ENCODE measurements at places on chromosomes 12 and 14.

DNA sequence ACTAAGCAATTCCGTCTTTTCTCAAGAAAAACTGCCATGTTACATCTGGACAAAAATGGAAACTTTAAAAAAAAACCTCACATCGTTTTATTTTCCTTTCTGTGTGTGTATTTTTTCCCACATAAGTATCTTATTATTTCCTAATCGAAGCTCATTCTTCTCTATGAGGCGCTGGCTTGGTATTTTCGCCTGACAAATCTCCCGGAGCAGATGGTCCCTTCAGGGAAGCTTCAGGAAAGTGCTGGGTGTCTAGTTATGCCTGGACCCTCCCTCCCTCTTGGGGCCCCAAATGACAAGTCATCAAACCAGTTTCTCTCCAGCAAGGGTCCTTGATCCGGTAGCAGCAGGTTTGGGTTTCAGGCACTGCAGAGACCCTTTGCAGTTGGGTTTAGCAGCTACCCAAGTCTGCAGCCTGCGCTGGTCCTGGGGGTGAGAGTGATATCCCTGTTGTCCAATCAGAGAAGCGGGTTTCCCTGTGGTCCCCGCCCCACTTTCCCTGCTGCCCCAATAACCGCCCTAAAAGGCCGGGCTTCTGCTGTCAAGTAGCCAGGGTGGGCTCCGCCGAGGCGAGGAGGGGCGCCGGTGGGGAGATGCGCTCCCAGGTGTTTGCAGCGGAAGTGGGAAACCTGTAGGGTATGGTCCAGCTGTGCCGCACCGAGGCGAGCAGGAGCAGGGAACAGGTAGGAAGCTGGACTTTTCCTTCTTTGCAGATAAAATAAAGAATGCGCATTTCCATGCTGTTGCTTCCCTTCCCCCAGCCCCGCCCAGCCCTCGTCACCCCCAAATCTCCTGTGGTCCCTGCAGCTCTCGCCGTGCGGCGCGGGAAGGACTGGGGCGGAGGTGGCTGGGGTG, at the start of gene CNTN1:
CNTN1 (plus strand) TSS at position 527 of the 852 bp plus-strand sequence.
- peak; percentile 21 for DNase-seq

- no peak for DNase-seq
These were observed 66.3 kb downstream of the SCARB1 start for GRCh38 chr12:124797321-124797720.

GRCh38 chr14:67331368-67332125, 28.1 kb downstream of the ATP6V1D start:
- DNase-seq: no peak

GRCh38 chr12:24741216-24741615, 207.7 kb downstream of the BCAT1 start:
- no peak for DNase-seq

GRCh38 chr14:96757456-96757855, 39.7 kb upstream of the VRK1 start:
- DNase-seq: no peak

- DNase-seq: no peak
These were observed 28.2 kb upstream of the RASSF3 start for GRCh38 chr12:64582114-64582513.

- no peak for DNase-seq
These were observed 124.2 kb downstream of the C12orf75 start for GRCh38 chr12:105454688-105455087.

GRCh38 chr12:106867651-106868050, 88.1 kb upstream of the TMEM263 start:
- DNase-seq: no peak

- DNase-seq: no peak
These were observed 1.3 kb upstream of the TGM1 start for GRCh38 chr14:24264298-24264697.

DNA sequence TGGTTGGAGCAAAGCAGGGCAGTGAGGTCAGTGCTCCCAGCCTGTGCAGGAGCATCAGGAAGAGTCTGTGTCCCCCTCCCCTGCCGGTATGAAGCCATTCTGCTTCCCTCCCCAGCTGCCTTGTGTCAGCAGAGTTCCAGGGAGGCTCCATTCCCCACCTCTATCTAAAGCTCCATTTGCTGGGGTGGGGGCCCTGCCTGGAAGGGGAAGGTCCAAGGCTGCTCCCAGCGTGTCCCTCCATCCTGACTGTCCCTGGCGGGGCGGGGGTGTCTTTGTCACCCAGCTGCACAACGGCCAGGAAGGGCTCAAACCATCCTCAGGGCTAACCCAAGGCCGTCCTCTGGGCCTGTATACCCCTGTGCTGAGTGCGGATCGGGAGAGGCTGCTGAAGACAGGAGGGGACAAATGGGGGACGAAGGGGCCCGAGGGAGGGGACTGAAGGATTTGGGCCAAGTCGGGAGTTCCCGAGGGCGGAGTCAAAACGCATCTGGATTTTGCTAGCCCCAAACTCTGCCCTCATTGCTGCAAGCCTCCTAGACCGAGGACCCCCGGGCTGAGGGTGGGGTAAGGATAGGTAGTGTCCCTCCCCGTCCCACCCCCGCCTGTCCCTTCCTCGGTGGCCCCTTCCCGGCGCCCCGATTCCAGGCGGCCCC, 748 bp upstream of the ACVRL1 start:
- DNase-seq: no peak

GRCh38 chr14:35435177-35435576, 30.6 kb upstream of the NFKBIA start:
- no peak for DNase-seq

DNA sequence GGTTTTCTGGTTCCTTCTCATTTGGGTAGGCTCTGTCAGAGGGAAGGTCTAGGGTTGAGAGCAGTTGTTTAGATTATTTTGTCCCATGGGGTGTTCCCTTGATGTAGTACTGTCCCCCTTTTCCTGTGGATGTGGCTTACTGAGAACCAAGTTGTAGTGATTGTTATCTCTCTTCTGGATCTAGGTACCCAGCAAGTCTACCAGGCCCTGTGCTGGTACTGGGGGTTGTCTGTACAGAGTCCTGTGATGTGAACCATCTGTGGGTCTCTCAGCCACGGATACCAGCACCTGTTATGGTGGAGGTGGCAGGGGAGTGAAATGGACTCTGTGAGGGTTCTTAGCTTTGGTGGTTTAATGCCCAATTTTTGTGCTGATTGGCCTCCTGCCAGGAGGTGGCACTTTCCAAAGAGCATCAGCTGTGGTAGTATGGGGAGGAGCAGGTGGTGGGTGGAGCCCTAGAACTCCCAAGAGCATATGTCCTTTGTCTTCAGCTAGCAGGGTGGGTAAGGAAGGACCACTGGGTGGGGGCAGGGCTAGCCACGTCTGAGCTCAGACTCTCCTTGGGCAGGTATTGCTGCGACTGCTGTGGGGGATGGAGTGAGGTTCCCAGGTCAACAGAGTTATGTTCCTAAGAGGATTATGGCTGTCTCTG, 179.3 kb upstream of the BTG1 start:
- no peak for DNase-seq

GRCh38 chr12:31408763-31409162, 82.8 kb upstream of the SINHCAF start:
- DNase-seq: no peak

DNA sequence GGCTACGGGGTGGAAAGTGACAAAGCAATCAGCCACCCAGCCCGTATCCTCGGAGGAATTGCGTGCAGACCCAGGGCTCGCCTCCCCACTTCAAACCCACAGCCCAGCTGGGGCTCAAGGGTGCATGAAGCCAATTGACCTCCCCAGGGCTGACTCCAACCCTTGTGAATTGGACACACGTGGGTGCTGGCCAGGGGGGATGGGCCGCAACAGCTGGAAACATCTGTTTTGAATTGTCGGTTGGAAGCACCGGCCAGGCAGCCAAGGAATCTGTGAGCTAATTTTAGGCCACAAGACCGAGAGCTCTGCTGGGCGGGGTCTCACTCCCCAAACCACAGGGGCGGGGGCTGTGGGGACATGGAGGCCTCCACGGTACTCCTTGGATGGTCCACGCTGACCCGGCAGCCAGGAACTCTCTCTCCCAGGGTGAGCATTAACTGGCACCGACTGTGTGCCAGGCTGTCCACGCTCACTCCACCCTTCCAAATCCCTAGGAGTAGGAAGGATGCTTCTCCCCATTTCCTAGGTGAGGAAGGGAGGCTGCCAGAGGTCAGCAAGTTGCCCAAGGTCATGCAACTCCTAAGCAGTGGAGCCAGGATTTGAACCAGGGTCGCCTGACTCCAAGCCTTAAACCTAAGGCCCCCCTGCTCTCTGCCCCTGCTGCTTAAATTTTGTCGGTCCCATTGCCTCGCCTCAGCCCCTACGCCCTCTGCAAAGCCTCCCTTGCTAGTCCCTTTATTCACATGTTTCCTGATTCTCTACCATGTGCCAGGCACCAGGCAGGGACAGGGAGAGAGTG, 11.9 kb upstream of the TMEM119 start:
- peak; percentile 85 for DNase-seq

GRCh38 chr12:75560167-75560566, 48.8 kb upstream of the KRR1 start:
- DNase-seq: peak; percentile 34

- no peak for DNase-seq
These were observed 45.8 kb upstream of the ATP23 start for GRCh38 chr12:57895389-57896114.

DNA sequence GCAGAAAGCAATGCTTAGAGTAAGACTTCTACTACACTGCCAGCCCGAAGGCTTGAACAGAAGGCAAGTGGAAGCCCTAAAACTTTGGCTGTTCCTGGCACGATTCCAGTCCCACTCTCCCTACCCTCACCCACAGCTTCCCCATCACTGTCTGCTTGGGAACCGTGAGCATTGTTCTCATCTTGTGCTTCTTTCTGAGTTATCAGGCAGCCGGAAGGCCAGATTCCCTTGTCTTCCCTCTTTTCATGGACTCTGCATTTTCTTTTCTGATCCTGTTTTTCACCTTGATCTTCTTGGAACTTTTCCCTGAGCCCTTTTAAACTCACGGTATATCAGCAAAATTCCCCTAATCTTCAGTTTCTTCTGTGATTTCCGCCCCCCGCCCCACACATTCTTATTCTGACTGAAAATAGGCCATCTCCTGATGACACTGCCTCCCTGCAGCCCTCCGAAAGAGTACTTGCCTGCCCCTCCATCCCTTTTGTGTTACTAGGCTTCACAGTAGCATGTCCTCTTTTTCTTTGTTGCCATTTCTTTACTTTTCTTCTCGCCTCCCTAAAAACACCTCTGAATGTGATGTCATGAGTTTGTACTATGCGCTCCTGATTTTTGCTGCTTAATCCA, 29.9 kb downstream of the RCOR1 start:
- DNase-seq: no peak

- no peak for DNase-seq
These were observed 564.0 kb downstream of the CCER1 start for GRCh38 chr12:90390947-90391346.

GRCh38 chr14:29233188-29233587, 466.6 kb downstream of the FOXG1 start:
- no peak for DNase-seq

- no peak for DNase-seq
These were observed 2.2 kb downstream of the CYP27B1 start for GRCh38 chr12:57764662-57765002.

DNA sequence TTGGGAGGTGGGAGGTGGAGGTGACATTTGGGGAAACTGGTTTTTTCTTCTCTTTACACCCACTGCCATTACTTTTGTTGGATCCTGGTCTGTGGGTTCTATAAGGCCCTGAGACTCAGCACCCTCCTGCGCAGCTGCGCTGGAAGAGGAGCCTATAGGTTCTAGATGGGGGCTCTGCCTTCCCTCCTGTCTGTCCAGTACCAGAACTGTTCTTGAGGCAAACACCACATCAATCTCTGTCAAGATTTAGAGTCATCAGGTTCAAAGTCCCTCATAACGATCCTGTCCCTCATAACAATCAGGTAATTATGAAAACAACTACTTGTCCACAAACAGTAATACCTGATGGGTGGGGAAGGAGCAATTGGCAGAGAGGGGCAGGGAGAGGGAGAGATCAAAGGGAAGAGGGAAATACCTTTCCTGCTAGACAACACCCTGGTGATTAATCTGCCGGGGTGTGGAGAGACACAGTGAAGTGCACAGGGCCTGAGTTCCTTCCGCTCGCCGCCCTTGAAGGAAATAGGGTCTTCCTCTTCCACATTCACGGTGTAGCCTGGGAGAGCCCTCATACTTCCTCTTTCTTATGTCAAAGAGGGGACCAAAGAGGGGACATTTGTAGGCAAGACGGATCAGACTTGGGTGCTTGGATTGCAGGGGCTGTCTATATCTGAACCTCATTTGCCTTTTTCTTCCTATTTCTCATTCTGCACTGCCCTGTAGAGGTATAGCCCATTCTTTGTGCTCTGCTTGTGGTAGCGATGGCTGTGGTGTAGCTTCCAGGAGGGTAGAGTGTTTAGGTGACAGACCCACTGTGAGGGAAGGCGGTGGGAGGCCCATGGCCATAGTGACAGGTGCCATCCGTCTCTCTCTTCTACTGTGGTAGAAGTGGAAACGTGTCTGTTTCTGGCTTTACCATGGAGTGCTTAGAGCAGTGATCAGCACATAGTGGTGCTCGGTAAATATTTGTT, 12.6 kb downstream of the GPRC5A start:
- DNase-seq: no peak
